Activated naive CD8-positive, alpha-beta T cell treated with anti-CD3 and anti-CD28 coated beads for 36 hours (primary cell): ENCODE measurements at places on chromosomes 7 and 10.

DNA sequence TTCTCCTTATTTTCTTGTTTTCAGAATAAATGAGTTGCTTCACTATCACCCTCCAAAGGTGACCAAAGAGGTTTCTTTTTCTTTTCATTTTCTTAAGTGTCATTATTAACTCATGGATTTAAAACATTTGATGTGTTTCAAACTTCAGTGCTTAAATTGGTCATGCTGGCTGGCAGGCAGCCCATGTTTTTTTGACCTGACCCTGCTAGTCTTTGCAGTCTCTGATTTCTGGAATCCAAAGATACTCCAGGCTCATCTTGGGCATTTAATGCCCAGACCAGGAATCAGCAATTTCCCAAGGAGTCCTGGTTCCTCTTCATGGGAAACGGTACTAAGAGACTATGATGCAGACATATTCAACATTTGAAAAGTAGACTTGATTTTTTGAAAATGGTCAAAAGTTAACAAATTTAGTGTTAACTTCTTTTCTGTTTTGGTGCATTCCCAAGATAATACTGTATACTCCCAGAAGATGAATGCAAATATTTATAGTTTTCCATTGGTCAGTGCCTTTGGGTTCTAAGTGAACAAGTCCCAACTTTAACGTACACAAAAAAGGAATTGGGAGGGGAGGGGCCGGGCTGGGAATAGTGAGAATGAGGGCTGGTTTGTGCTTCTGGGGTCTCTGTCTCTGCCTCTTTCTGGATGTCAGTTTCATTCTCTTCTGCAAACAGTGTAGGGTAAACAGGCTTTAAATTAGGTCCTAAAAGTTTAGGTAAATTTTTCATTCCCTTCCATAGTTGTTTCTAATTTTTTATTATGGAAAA lies 19.8 kb downstream of the NUB1 start:
- no peak for DNase-seq

DNA sequence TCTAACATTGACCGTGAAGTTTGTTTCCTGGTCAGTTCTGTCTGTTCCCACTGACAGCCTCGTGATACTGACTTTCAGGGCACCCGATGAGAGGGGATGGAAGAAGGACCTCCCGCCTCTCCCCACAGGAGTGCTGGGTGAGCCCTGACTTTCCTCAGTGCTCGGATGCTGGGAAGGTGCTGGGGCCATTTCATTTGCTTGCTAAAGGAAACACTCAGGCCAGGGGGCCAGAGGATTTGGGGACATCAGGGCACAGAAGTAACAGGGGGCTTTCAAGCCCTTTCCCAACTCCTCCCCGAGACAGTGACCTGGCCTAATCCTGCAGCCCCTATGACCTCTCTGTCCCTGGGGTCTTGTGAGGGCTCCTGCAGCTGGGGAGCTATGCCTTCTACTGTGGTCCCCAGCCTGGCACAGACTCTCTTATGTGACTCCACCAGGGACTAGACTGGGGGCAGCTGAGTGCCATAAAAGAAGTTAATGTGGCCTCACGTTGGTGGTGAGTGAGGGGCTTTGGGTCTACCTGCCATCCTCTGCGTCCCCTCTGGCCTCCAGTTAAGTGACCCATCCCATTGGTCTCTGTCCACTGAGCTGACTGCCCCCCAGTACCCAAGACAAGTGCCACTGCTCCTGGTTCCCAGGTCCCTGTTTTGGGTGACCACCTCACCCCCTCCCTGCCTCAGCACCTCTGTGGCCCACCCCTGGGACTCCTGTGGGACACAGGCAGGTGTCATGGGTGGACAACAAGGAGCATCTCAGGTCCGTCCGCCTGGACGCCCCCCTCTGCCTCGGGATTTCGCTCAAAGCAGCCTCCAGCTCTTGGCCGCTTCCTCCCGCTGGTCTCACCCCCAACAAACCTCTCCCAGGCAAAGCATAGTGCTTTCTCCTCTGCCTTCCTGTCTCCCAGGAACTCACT lies 33.4 kb upstream of the HSPA12A start:
- DNase-seq: no peak

- DNase-seq: no peak
Measured at GRCh38 chr10:14761372-14761771, 13.3 kb downstream of the FAM107B start.

- DNase-seq: no peak
Measured at GRCh38 chr7:47685712-47686376, 103.9 kb upstream of the TNS3 start.

DNA sequence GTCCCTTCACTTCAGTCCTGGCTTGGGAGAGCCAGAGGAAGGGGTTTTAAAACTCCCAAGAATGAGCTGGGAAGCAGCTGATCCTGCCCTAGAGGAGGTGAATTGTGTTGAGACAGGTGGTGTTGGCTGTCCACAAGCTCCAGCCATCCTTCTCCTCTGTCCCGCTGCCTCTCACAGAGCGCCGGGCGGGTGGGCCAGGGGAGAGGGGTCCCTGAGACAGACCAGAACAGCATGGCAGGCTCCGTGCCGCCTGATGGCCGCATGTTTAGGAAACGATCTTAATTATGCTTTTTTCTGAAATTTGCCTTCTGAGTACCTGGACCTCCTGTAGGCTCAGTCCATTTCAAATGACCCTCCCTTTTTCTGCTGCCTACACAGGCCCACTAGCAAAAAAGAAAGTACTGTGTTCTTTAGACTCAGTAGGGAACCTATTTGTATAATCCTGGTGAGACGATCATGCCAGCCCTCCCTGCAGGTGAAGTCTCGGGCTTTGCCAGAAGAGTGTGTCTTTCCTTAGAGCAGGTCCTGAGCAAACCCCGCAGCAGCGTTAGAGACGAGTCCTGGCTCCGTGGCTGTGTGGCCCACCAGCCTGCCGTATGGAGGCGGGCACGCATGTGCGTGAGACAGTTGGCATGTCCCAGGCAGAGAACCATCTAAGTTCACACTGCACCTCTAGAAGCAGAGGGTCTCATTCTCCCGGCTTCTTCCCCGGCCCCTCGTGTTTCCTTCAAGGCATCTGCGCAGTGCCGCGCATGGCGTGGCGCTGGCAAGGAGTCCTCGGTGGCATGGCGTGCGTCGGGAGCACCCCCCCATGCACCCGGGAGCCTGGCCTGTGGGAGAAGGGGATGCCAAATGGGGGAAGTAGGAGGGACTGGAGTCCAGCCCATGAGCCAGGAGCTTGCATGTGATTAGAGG lies 26.3 kb upstream of the PWWP2B start:
- no peak for DNase-seq

DNA sequence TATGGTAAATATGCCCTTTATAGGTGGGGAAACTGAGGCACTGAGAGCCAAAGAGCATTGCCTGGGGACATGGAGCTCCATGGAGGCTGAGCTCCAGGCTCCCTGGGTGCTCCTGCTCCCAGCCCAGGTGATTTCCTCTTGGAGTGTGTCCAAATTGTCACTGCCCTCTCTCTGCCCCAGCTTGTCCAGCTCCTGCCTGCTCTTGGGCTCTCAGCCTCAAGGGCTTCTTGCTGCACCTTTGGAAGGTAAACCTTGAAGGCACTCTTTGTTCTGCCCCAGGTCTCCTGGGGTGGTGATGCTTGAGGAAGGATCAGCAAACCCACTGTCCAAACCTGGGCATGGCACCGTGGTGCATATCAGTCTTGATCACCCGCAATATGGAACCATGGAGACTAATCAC lies 166.1 kb downstream of the RPS24 start:
- no peak for DNase-seq

DNA sequence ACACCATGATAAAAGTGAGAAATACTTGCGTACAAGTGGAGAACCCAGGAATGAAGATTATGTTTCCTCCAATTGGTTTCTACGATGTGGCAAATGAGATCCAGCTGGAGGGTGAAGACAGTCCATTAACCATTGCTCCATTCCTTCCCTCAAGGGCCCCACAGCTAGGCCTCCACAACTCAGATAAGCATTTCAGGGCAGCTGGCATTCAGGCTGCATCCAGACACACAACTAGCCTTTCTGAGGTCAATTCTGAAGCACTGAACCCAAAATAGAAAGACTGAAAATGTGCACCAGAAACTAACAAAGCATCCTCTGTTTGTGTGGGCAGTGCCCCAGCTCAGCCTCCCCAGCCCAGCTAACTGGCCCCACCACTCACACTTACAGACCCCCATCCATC lies 94.8 kb downstream of the GSAP start:
- DNase-seq: no peak

GRCh38 chr10:116973946-116974455 lies 31.0 kb downstream of the SHTN1 start:
- DNase-seq: no peak

DNA sequence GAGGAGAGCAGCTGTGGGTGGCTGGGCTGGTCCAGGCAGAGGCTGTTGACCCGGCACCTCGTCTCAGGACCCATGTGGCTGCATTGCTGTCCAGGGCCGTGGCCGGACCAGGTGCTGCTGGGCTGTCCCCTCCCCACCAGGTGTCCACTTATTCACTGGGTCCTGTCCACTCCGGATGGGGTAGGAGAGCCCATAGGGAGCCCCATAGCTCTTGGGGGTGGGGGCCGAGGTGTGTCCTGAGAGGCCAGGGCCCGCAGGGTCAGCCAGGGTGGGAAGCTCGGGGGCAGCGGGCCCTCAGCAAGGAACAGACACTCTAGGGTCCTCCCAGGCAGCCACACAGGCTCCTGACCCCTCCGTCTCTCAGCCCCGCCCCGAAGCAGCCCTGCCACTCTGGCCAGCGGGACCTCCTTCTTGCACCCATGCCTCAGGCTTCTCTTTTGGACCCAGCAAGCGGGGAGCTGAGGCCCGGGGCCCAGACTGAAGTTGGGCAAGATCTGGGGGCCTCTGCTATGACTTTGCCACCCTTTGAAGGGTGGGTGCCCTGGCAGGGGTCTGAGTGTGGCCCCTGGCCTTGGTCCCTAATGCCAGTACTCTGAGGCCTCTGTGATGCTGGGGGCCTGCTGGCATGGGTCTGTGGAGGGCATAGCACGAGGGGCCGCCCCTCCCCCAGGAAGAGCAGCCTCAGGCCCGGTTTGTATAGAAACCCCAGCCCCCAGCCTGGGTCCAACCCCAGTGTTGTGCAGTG lies 86.4 kb downstream of the NKX6-2 start:
- DNase-seq: no peak

- no peak for DNase-seq
Measured at GRCh38 chr7:68707159-68707558, 891.1 kb upstream of the AUTS2 start.

- DNase-seq: no peak
Measured at GRCh38 chr10:52706332-52707070, 66.1 kb downstream of the MBL2 start.

GRCh38 chr10:99497343-99498025 lies 35.3 kb upstream of the NKX2-3 start:
- DNase-seq: no peak

DNA sequence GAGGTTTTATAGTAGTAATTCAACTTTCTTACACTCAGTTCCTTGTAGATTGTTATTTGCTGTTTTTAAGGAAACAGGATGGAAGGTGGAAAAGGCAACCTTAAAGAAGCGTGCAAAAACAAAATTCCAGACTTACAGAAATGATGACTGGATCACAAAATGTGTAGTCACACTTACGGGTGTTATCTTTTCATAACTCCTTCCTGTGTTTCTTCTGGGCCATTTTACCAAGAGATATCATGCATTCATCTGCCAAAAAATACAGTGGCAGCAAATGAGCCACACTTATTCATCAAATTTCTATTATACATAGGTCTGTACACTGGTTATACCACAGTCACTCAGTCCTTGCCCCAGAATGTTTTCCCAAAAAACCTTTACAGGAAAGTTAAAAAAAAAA lies 94.3 kb upstream of the IL6 start:
- DNase-seq: no peak

GRCh38 chr10:78982726-78983125 lies 86.0 kb upstream of the ZMIZ1 start:
- no peak for DNase-seq

- DNase-seq: no peak
Measured at GRCh38 chr10:27433976-27434375, 70.1 kb upstream of the RAB18 start.

GRCh38 chr7:49855281-49855980 lies 82.0 kb downstream of the VWC2 start:
- DNase-seq: no peak

DNA sequence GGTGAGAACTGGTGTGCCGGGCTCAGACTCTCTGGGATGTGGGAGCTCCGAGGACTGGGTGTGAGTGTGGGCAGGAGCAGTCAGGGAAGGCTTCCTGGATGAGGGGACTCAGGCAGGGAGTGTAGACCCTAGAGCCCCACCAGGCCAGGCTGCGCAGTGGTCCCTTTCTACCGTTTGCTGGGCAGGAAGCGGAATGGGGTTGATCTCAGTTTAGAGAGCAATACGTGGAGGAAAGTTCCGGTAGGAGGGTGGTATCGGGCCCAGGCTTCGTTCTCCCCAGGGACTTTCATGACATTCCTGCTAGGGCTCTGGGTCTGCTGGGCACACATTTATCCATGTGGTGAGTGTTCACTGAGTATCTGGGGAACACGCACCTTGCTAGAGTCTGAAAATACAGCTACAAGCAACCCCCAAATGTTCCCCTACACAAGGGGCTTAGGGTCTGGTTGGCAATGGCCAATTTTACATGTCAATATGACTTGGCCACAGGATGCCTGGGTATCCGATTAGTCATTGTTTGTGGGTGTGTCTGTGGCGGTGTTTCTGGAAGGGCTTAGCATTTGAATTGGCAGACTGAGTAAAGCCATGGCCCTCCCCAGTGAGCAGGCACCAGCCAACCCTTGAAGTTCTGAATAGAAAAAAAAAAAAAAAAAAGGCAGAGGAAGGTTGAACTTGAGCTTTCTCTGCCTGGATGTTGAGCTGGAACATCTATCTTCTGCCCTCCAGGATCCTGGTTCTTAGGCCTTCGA lies 20.8 kb downstream of the GHRHR start:
- no peak for DNase-seq

- no peak for DNase-seq
Measured at GRCh38 chr7:158948376-158948775, 92.0 kb downstream of the DYNC2I1 start.

DNA sequence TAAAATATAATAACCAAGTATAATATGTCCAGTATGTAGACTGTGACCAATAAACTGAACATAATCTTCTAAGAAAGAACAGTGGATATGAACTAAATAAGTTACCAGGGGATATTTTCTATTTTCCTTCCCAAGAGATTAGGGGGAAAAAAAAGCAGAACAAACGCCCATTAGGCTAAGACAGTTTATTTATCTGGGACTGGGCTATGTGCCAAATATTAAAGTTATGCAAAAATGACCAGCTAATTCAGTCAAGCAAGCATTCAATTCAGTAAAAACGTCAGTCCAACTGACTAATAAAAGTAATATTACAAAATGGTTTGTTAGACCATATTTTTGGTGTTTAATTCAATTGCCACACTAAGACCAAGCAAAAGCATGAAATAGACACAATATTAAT lies 122.2 kb downstream of the TSPAN12 start:
- no peak for DNase-seq

GRCh38 chr10:48742891-48743860 lies 58.5 kb downstream of the WDFY4 start:
- no peak for DNase-seq

DNA sequence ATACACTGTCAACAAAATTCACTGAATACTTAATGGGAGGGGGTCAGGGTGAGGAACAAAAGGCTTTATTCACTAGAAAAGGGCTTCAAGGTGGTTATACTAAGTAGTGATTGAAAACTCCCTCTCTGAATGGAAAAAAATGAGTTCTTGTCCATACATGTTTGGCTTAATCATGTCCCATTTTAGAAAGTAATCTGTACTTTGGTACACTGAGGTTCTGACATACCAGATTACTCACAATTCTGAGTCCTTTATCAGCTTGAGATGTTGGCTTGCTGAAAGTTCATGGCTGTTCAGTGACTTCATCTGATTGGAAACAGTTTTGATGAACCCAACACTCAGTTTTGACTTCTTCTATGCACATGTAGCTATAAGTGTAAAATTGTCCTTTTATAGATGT lies 12.8 kb upstream of the NOBOX start:
- DNase-seq: no peak

- no peak for DNase-seq
Measured at GRCh38 chr7:80463272-80463920, 48.5 kb downstream of the GNAT3 start.

GRCh38 chr10:132984801-132985545 lies 42.6 kb upstream of the CFAP46 start:
- no peak for DNase-seq
